Nephron progenitor cell (in vitro differentiated cells): ENCODE measurements at places on chromosomes 7 and 10.
A peak's percentile ranks its signal among the peaks of the same experiment; 100 is the strongest.

- DNase-seq = no peak
Observed at GRCh38 chr7:15580604-15581351, 19.0 kb upstream of the AGMO start.

- DNase-seq = no peak
Observed at GRCh38 chr7:17651341-17651740, 289.0 kb downstream of the SNX13 start.

DNA sequence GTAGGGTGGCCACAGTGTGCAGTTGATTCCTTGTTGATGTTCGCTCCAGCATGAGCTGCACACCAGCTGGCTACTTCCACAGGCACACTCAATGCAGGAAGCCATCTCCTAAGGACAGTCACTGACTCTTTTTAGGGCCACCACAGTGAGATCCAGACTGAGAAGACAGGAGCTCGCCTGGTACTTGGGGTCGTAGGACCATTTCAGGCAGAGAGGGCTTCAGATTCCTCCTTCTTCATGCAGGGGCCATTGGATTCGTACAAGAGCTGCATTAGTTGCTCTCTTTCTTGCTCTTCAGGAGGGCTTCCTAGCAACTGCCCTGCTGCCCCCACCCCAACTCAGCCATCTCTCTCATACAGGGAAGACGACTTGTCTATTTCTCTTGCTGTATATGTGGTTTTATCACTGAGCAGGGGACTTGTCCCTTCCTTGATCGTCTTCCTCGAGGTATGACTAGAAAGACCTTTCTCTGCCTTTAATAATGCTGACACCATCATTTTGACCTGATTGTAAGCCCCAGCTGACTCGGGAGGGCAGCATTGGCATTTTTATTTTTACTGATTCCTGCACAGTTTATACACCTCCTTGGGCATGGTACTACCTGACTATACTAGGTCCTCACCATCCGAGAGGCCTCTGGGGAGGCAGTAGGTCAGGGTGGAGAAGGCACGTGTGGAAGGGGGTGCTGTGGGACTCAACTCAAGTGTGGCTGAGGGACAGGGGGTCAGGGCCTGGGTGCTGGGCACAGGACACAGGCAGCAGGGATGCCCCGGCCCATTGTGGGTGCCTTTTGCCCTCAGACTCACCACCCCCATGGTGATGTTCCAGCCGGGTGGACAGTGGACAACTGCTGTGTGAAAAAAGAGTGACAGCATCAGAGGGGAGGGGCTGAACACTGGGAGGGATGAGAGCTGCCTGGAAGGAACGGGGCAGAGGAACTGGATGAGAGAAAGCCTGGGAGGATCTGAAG, 136.7 kb upstream of the ZNF746 start:
- no peak for DNase-seq

- no peak for DNase-seq
Observed at GRCh38 chr10:89454561-89455347, 40.4 kb downstream of the IFIT5 start.

- no peak for DNase-seq
Observed at GRCh38 chr10:11353006-11353896, 258.2 kb downstream of the USP6NL start.

DNA sequence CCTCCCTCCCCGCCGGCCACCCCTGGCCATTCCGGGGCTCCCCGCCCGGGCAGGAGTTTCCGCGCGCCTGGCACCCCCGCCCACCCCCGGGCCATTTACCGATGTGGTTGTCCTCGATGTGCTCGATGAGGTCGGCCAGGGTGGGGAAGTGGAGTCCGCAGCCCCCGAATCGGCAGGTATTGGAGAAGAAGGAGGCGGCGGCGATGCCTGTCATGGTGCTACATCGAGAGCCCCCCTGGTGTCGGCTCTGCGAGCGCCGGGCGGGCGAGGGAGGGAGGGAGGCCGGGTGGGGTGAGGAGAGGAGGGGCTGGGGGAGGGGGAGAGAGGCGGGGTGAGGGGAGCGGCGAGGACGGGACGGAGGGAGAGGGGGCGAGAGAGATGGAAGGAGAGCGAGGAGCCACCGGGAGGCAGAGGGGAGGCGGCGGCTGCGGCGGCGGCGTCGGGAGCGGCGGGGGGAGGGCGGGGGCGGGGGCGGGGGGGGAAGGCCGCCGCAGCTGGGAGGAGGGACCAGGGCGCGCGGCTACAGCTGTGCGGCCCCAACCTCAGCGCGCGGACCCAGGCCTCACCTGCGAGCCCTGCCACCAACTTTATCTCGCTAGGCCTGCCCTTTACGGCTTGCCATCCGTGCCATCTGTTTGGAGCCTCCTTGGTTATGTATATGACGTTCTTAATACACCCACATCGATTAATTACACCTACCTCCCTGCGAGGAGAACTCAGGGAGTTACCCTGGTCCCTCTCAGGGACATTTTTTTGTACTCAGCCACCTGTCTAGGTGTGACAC, at the start of gene JAZF1:
Gene JAZF1, minus strand, starts transcription at position 432 of the 784 bp plus-strand sequence.
- peak; percentile 77 for DNase-seq

GRCh38 chr10:24901686-24902399, 50.6 kb downstream of the PRTFDC1 start:
- no peak for DNase-seq

- DNase-seq = no peak
Observed at GRCh38 chr7:24911213-24911603, 68.8 kb downstream of the OSBPL3 start.
